ENCODE measurements at places on chromosomes 16 and 17.

- no peak for DNase-seq
- H3K36me3 ChIP-seq: no peaks in the 10 kb centered on the region
- H3K27me3 ChIP-seq: peaks cover 36% of the 10 kb centered on the region
- peaks cover 11% of the 10 kb centered on the region for H3K4me1 ChIP-seq
- H3K4me3 ChIP-seq: no peak overlapping the region
- peak overlapping the region; percentile 2 for H3K27ac ChIP-seq
Observed at GRCh38 chr16:56611281-56611833, 3.0 kb downstream of the MT2A start.

DNA sequence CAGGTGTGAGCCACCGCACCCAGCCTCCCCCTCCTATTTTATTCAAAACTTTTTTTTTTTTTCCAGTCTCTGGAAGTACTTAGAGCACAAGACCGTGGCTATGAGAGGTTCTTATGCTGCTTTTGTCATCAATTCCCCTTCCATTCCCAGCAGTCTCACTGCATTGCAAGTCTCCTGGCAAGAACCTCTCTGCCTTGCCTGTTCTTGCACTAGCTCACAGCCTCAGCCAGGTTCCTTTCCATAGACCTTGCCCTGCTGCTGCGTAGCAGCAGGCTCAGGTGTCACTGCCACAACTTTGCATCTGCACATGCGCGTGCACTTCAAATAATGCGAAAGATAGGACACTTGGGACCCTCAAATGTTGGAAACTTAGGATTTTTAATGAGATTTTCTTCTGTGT lies 15.6 kb downstream of the ATP6V0A1 start:
- peaks cover 39% of the 10 kb centered on the region for H3K4me1 ChIP-seq
- H3K27ac ChIP-seq: no peak overlapping the region
- no peak for DNase-seq

- H3K27me3 ChIP-seq: no peaks in the 10 kb centered on the region
- no peaks in the 10 kb centered on the region for H3K4me1 ChIP-seq
- no peak overlapping the region for H3K4me3 ChIP-seq
- no peaks in the 10 kb centered on the region for H3K36me3 ChIP-seq
- no peak for DNase-seq
Observed at GRCh38 chr16:10171221-10171620, 11.0 kb downstream of the GRIN2A start.

GRCh38 chr16:10333321-10334032 lies 52.4 kb upstream of the ATF7IP2 start:
- no peaks in the 10 kb centered on the region for H3K27me3 ChIP-seq
- DNase-seq: no peak
- peak overlapping the region; percentile 25 for H3K27ac ChIP-seq
- H3K36me3 ChIP-seq: no peaks in the 10 kb centered on the region

- H3K27me3 ChIP-seq: peaks cover 10% of the 10 kb centered on the region
- H3K36me3 ChIP-seq: no peaks in the 10 kb centered on the region
- H3K27ac ChIP-seq: no peak overlapping the region
Observed at GRCh38 chr17:76845541-76846017, 22.6 kb upstream of the MGAT5B start.
